ENCODE measurements at places on chromosomes 16 and 17. TPM values are rescaled to one million over a fixed set of nuclear protein-coding genes. Genes with fewer than 3 reads are reported as not detected.
A peak's percentile ranks its signal among the peaks of the same experiment; 100 is the strongest.

DNA sequence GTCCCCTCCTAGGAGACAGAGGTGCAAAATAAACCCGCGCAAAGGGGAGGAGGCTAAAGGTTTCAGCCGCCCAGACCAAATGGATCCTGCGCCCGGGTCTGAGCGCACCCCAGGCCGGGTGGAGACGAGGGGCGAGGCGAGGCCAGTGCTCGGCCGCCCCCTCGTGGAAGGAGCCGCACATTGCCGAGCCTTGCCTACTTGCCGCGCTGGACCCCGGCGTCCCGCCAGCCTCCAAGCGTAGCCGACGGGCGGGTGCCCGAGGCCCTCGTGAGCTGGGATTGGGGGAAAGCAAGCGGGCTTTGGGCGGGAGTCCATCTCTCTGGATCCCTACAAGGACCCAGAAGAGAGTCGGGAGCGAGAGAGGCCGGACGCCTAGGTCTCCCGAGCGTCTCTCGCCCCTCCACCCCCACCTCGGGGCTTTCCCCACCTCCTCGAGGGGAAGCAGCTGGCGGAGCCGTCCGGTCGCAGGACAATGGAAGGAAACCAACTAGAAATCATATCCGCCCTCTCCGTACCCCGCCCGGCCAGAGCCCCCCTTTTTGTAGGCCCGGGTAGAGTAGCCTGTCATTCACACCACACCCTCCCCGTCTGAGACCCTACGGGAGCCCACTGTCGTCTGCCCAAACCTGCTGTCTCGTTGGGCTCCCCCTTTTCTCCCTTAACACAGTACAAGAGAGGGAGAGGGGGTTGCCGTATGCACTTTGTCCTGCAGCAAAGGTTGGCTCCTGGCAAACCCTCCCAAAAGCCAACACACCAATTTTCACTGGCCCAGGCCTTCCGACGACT lies 664 bp upstream of the BCL6B start:
- peak; percentile 80 for DNase-seq

GRCh38 chr16:27408012-27408601 lies 6.1 kb downstream of the IL21R start:
- no peak for DNase-seq

GRCh38 chr16:57941016-57941664 lies 29.8 kb downstream of the CNGB1 start:
- DNase-seq, result no peak

OR2C1 gene
- not detected for total RNA-seq

TVP23B gene
- 36.6 TPM for total RNA-seq

GRCh38 chr17:80229011-80229410 lies 8.8 kb downstream of the SLC26A11 start:
- DNase-seq, result no peak

GRCh38 chr17:2304931-2305330 lies 1.2 kb downstream of the SRR start:
- no peak for DNase-seq

- DNase-seq, result no peak
Observed at GRCh38 chr17:76994237-76994637, 126.0 kb downstream of the MGAT5B start.

PDE6G gene
- total RNA-seq, result not detected

CCL18 gene
- 0.31 TPM for total RNA-seq

FBXO39 gene
- 1.4 TPM for total RNA-seq

RASD1 gene
- total RNA-seq, result 36.5 TPM

KRT28 gene
- total RNA-seq, result not detected

DNA sequence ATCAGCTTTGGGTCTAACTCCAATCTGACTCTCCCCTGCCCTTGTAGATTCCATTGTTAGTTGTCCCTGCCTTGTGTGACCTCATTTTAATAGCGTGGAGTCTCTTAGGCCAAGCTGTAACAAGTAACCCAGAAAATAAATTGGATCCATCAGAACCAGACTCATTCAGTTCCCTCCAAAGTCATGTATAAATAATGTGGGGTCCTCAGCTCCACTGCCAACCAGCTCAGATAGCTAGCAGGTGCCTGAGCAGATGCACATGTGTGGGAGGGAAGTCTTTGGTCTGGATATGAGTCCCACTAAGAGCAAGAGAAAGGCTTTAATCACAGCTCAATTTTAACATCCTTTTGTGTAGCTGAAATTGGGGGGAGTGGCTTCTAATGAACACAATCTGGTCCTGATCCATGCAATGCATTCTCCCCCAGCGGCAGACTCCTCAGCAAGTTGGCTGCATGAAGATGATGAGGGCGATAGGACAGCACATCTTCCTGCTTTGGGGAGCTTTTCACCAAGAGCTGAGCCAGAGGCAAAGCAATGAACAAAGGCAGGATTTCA lies 151.6 kb downstream of the ABCC12 start:
- no peak for DNase-seq

HOXB5 gene
- total RNA-seq, result 0.24 TPM

GRCh38 chr17:43818966-43819365 lies 14.0 kb downstream of the MPP3 start:
- no peak for DNase-seq

DNA sequence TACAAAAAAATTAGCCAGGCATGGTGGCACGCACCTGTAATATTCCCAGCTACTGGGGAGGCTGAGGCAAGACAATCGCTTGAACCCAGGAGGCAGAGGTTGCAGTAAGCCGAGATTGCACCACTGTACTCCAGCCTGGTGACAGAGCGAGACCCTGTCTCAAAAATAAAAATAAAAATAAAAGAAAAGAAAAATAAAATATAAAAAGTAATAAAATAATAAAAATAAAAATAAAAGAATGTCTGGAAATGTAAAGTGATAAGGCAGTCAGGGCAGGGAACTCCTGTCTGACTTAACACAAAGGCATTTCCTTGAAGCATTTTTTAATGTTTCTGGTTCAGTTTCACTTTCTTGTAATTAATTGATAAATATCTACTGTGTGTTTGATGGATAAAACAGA lies 34.7 kb upstream of the DNAJA2 start:
- DNase-seq, result no peak
